Vagina (tissue), 2 donors: ENCODE measurements at places on chromosomes 3 and 15. TPM values are rescaled to one million over a fixed set of nuclear protein-coding genes. Genes with fewer than 3 reads are reported as not detected.

The REC114 gene
- not detected for total RNA-seq

The PPP1R14D gene
- total RNA-seq, result not detected

DNA sequence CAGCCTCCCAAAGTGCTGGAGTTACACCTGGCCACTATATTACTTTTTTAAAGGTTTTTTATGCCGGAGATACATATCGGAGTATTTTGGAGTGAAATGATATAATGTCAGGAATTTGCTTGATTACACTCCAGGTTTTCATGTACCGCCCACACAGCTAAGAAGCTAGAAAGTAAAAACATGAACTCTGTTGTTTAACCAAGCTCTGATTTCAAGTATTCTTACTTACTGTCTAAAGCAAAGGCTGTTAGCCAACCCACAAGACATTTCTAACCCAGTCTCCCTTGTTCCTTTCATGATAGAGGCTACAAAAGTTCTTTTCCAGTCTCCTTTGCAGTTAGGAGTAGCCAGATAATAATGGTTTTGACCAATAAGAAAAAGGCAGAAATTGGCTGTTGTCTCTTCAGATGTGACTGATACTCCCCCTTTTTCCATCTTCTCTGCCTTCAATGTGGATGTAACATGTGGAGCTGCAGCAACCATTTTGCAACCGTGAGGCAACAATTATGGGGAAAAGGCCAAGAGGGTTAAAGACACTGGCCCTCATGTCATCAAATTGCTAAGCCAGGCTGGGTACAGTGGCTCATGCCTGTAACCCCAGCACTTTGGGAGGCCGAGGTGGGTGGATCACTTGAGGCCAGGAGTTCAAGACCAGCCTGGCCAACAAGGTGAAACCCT, 6.1 kb upstream of the CP start:
- DNase-seq, result no peak

DNA sequence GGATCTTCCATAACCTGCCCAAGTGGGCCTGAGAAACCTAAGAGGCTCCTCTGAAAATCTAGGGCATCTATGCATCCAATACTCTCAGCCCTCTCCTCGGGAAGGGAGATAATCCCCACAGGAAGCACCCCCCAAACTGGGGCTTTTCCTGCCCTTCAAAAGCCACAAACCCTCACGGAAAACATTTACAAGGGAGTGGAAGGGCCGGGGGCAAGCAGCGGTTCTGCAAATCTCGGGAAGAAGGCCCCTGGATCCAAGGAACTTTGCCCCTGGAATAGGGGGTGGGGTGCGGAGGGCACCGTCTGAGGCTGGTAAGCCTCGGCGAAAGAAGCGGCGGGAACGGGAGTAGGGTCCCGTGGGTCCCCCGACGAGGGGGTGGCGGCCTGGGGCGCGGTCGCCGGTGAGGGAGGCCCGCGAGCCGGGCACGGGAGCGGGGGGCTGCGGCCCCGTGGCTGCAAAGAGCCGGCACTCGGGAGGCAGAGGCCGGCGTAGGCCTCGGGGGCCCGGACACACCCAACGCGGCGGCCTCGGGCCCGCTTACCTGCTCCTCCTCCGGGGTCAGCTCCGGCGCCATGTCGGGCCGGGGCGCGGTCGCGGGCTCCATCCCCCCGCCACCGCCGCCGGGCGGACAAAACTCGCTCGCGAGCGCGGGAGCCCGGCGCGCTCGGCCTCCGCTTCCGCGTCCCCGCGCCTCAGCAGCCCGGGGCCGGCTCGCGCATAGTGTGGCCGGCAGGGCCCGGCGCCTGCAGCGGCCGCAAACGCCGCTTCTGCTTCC, 755 bp downstream of the PTPN9 start:
- DNase-seq, result no peak

GRCh38 chr3:48565591-48566400, 2.2 kb upstream of the UCN2 start:
- DNase-seq, result no peak

DNA sequence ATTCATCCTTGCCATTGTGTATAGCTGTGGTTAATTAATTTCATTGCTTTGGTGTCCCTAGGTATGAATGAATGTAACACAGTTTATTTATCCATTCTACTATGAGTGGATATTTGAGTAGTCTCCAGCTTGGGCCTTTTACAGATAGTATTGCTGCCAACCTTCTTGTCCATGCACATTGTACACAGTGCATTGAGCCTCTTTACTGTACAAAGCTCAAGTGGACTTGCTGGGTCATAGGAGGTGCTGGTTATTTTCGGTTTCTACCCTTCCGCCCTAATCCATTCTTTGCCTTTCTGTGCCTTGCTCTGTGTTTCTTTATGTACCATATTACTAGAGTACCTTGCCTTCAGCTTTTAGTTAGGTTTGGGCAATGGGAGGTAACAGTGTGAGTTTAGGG, 60.7 kb downstream of the DUT start:
- no peak for DNase-seq

- no peak for DNase-seq
Observed at GRCh38 chr3:24526640-24527212, 32.1 kb upstream of the THRB start.

The CD96 gene
- total RNA-seq, result 13.5 TPM

- no peak for DNase-seq
Observed at GRCh38 chr3:122245513-122246174, 62.2 kb downstream of the CASR start.

DNA sequence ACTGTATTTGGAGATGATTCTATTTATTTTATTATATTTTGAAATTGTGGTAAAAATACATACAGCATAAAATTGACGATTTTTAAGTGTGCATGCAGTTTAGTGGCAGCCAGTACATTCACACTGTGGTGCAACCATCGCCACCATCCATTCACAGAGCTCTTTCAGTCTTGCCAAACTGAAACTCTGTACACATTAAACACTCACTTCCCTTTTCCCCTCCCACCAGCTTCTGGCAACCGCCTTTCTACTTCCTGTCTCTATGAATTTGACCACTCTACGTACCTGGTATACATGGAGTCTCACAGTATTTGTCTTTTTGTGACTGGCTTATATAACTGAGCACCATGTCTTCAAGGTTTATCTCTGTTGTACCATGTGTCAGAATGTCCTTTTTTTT, 303.3 kb upstream of the ATP10A start:
- DNase-seq, result no peak

DNA sequence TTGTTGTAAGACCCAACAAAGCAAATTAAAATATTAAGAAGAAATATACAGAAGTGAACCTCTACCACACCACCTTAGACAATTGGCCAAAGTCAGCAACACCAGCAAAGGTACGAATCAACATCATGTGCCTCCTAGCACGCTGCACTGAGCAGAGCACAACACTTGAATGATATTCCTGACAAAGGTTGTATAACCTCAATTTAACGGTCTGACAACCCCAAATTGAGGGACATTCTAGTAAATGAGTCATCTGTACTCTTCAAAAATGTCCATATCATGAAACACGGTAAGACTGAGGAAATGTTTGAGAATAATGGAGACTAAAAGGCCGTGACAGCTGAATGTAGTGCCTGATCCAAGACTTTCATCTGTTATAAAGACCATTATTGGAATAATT, 41.3 kb upstream of the TNFSF10 start:
- DNase-seq, result no peak

The TRAT1 gene
- total RNA-seq, result 0.98 TPM

GRCh38 chr3:194084284-194084683, 51.7 kb upstream of the HES1 start:
- DNase-seq, result no peak

GRCh38 chr3:62587579-62588031, 214.3 kb upstream of the FEZF2 start:
- DNase-seq, result no peak

- no peak for DNase-seq
Observed at GRCh38 chr15:20659265-20659664, 117.7 kb upstream of the GOLGA6L6 start.

The TMEM207 gene
- not detected for total RNA-seq

GRCh38 chr15:38685686-38686339, 121.2 kb upstream of the RASGRP1 start:
- DNase-seq, result no peak

DNA sequence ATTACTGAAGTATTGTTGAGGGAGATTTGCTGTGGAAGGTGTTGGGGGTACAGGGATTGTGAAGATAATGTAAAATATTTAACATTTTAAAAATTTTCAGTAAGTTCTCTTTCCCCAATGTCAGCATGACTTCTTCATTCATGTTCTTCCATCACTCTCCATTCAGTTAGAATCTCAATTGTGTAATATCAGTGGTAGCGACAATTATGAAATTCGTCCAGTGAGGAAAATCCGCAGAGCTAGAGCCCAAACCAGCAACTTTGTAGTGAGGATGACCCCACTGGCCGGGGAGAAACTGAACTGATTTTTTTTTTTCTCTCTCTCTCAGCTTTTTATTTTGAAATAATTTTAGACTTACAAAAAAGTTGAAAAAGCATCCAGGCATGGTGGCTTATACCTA, 171.7 kb downstream of the PGPEP1L start:
- DNase-seq, result no peak

The ANKUB1 gene
- not detected for total RNA-seq

GRCh38 chr3:56940321-56940720, 120.1 kb upstream of the SPATA12 start:
- DNase-seq, result no peak

DNA sequence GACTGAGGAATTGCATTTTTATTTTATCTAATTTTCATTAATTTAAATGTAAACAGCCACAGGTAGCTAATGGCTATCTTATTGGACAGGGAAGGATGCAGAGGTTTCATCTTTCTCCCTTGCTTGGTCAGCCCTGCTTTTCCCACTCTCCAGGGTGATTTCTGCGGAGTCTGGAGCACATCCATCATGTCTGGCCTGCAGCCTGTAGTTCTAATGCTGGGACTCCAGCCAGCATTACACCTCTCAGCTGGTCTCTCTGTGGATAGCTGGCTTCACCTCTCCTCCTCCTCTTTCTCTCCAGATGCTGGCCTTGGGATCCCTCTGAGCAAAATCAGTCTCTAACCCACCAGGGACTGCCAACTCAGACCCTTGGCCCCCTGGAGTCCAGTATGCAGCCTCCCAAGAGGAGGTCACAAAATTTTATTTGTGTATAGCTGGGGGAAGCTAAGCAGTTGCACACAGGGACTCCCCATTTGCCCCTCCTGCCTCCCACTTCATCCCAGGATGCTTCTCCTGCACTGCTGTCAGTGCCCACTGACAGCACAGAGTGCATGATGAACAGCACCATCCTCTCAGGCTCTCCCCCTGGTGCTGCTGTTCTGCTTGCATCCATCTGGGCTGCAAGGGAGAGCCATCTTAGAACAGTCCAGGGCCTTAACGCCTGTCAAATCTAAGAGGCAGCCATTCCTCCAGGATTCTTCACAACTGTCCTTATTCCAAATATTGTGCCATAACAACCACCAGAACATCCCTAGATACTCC, 1.7 kb downstream of the BFSP2 start:
- DNase-seq, result no peak

The THPO gene
- 0.74 TPM for total RNA-seq

The CIB2 gene
- total RNA-seq, result 13.0 TPM

The SLC28A2 gene
- total RNA-seq, result not detected

- DNase-seq, result no peak
Observed at GRCh38 chr3:158369279-158369678, 201.7 kb upstream of the MLF1 start.

GRCh38 chr3:40620151-40620550, 95.4 kb downstream of the ZNF621 start:
- no peak for DNase-seq

DNA sequence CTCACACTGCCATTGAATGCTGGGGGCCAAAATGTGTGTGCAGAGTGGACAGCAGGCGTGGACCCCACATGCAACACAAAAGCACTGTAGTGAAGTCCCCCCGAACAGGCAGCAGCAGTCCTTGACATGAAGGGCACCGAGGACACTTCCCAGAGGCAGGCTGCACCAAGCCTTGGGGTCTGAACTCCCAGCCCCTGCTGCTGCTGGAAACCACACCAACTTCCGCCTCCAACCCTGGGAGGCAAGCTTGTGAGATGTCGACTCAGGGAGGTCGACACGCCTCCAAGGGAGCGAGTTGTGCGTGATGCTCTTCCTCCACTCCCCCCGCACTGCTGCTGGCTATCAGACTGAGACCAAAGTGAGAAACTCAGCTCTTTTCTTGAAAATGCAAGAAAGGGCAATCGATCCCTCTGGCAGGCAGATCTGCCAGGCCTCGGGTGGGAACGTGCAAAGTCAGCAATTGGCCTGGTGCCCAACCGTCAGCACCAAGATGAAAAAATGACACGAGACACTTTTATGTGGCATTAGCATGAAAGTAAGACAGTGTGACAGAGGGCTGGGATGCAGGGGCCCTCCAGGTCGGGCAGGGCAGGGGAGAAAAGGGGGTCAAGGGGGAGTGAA, 43.6 kb downstream of the WHAMM start:
- no peak for DNase-seq

- DNase-seq, result peak; percentile 92
Observed at GRCh38 chr3:101216710-101217465, 103.5 kb downstream of the IMPG2 start.

The KIF7 gene
- 7.9 TPM for total RNA-seq

- no peak for DNase-seq
Observed at GRCh38 chr3:102181175-102181920, 253.5 kb upstream of the ZPLD1 start.

- no peak for DNase-seq
Observed at GRCh38 chr15:70566989-70567388, 196.4 kb downstream of the UACA start.

DNA sequence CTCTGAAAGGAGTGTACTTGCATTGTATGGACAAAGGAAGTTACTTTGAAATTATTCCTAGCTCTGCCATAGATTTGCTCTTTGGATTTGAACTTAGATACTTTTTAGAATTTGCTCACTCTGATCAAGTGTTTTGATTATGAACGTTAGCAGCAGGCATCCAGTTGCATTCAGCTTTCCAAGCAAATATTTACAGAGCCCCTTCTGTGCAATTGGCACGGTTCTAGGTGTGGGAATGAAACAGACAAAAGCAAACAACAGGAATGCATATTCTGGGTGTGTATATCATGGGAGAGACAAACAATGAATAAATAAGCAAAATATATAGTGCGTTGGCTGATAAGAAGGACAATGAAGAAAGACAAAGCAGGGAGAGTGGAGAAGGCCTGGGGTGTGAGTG, 125.5 kb upstream of the ADAMTS9 start:
- DNase-seq, result no peak

DNA sequence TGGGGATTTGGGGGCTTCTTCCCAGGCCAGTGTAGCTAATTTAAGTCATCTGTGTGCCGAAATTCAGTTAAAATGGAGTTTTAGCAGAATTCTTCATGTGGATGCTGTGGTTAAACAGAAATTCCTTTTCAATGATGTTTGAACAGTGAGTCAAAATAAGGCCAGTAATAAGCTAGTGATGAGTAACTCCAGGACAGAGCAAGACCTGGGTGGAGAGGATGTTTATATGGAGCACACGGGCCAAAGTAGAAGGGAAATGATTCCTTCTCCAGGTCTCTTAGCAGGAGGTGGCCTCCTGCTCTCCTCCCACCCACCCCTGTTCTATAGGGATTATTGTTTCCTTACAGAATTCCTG, 31.9 kb upstream of the UACA start:
- no peak for DNase-seq

GRCh38 chr3:149476225-149476624, 1.7 kb downstream of the TM4SF4 start:
- peak; percentile 18 for DNase-seq
